ENCODE measurements at places on chromosomes 5 and 9.

GRCh38 chr5:69152731-69153130 lies 14.2 kb upstream of the CCNB1 start:
- no peak for DNase-seq

DNA sequence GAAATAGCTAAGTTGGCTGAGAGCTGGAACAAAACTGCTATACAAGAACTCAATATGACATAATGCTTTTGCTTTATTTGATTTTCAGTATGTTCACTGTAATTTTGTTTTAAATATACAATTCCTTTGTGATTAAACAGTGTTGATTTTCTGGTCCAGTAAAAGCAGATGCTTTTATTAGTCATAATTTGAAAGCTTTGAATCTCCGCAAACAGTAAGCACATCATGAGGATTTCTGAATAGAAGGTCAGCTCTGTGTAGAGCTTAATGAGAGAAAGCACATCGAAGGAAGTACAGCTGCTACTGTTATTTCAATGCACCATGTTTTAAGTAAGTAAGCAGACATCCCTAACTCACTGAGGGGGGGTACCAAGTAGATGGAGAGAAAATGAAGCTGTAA lies 701.3 kb upstream of the ACO1 start:
- DNase-seq = no peak

GRCh38 chr5:119166026-119166425 lies 95.1 kb downstream of the DMXL1 start:
- DNase-seq = no peak

GRCh38 chr9:75658301-75658905 lies 232.1 kb upstream of the PCSK5 start:
- DNase-seq = no peak

DNA sequence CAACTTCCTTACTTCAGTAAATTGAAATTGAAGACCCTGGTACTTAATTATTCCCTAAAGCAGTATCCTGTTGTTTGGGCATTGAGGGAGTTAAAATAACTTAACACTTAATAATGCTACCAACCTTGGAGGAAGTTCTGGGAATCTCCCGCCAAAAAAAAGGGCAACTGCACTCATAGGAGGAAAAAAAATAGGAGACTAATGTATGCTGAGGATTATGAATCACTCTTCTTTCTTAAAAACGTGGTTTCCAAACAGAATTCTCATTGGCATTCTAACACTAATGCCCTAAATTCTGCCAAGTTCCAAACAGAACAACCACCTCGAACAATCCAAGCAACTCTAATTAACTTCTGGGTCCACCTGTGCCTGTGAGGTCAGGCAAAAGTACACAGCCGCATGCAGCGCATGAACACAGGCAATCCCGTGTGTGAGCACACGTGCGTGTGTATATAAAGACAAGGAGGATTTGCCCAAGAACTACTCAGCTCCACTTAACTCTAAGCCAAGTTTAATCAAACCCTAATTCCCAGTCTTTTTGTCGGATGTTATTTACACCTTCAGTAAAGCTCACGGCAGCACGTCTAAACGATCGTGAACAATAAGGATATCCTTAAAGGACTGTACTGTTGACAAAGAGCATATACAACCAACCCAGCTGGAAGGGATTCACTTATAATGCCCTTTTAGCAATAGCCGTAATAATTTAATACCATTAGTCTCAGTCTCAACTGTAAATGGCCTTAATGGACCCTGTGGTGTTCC lies 78.4 kb downstream of the EBF1 start:
- no peak for DNase-seq

- DNase-seq = no peak
Observed at GRCh38 chr5:80195837-80196400, 59.9 kb downstream of the SERINC5 start.
